ENCODE measurements at places on chromosomes 1 and 21.

- no peak for DNase-seq
These were observed 836 bp downstream of the CD2 start for GRCh38 chr1:116755066-116755465.

GRCh38 chr1:149903836-149904491, 4.6 kb downstream of the BOLA1 start:
- no peak for DNase-seq

DNA sequence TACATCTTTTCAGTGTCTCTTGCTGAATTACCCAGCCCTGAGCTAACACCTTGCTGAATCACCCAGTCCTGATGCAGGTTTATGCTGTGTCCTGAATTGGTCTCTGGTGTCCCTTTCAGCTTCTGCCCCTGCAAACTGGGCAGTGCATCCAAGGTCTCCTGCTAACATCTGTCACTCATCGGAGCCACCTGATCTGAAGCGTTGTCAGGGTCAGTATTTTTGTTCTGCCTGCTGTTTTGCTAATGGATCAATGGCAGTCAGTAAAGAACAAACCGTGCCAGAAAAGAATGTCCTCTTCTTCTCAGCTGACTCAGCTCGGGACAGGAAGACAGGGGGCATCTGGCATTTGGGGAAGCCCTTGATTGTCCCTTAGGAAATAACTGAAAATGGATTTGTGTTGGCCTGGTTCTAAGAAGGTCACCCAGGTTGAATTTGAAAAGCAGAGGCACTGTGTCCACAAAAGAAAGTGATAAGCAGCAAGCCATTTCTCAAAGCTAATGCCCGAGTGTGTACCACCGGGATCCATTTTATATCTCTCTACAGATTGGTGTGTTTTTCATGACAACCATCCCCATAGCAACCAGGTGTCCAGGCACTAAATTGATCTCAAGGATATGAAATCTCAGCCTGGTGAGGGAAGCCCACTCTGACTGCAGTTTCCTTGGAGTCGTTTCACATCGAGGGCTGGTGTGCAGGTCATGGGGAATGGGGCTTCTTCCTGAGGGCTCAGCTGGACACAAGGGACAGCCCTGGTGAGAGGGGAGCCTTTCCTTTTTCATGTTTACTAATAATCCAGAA, 109.7 kb upstream of the IRF2BP2 start:
- no peak for DNase-seq

DNA sequence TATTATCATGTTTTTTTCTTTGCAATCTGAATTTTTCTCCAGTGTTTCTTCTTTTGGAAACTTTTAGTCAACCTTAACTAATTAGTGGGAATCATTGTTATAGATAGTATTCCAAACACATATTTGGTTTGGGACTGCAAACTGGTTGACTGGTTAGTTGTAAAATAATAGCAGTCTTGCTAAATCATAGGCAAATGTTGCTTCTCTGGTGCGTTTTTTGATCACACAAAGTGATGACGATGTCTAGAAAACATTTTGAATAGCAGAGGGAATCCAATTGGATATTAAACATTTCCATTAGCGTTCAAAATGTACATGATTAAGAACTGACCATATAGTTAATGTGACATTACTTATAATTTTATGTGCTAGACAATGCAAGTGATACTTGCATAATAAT, 4.5 kb downstream of the DNAJB4 start:
- no peak for DNase-seq

DNA sequence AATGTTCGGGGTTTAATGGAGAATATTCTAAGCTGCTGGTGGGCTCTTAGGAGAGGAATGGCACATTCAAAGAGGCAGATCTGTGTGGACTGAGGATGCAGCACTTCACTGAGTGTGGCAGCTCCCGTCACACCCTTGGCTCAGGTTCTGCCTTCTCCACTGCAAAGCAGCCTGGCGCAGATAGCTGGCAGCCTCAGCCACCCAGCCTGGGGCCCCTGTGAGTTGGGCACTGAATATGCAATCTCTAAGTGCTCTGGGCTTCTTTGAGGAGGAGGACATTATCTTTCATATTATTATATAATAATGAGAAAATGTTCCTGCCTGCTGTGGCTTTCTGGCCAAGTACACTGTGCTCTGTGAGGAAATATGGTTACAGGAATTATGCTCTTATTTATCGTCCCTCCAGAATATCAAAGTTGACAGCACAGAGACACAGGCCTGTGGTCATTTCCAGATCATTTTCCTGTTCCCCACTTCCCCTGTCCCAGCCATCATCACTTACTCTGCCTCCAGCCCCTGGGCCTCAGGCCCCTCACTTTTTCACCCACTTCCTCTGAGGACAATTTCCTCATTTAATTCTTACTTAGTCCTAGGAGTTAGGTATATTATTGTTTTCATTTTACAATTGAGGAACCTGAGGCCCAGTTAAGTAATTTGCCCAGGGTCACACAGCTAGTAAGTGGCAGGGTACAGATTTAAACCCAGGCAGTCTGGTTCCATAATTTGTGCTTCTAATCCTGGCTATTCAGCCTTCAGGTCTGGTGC, 53.6 kb downstream of the MAB21L3 start:
- DNase-seq = no peak

GRCh38 chr1:160244209-160244608, 18.1 kb downstream of the DCAF8 start:
- DNase-seq = no peak

- no peak for DNase-seq
These were observed 11.2 kb downstream of the CASQ2 start for GRCh38 chr1:115757326-115757725.

DNA sequence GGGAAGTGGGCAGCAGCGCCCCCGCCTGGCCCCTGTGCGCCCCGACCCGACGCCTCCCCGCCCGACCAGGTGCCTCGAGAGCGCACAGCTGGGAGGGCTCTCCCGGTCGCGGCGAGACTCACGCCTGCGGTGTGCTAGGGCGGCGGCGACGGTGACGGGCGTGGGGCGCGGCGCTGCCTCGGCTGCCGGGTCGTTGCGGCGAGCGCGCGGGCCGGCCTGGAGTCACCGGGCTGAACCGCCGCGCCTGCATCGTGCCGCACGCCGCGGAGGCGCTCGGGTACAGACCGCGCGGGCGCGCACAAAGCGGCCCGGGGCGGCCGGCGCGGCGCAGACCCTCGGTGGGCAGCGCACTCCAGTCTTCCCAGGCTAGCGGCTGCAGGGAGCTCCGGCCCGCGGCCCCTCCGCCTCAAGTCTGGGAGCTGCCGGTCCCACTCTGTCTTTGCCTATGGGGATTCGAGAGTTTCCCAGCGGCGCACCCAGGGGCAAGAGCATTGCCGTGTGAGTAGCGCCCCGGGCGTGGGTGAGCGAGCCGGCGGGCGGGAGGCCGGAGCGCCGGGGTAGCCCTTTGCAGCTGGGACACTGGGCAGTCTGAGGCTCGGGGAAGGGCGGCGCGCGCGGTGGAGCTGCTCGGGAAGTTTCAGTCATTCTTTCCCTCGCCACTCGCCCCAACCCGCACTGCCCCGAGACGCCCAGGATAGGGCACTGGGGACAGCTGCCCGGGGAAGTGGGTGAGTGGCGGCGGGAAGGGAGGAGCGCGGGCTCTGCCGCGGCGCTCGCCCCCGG, at the start of gene SLC35F3:
Gene SLC35F3, plus strand, starts transcription at position 44 of the 783 bp plus-strand sequence.
- no peak for DNase-seq

DNA sequence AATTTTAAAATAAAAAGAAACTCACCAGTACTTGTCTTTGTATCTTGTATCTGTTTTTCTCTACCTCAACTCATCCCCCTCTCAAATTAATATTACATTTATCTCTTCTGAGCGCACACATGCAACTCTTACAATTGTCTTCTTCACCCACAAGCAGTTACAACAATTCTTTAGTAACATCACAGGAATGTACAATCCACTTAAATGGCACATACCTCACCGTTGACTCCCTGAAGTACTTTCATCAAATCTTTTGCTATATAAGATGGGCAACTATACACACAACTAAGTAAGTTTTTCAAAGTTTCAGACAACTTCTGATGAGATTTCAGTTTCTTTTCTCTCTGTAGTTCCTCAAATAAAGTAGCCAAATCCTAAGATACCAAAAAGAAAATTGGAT, 28.3 kb downstream of the HEATR1 start:
- DNase-seq = no peak

- no peak for DNase-seq
These were observed 115.5 kb upstream of the NCAM2 start for GRCh38 chr21:20882462-20883407.

DNA sequence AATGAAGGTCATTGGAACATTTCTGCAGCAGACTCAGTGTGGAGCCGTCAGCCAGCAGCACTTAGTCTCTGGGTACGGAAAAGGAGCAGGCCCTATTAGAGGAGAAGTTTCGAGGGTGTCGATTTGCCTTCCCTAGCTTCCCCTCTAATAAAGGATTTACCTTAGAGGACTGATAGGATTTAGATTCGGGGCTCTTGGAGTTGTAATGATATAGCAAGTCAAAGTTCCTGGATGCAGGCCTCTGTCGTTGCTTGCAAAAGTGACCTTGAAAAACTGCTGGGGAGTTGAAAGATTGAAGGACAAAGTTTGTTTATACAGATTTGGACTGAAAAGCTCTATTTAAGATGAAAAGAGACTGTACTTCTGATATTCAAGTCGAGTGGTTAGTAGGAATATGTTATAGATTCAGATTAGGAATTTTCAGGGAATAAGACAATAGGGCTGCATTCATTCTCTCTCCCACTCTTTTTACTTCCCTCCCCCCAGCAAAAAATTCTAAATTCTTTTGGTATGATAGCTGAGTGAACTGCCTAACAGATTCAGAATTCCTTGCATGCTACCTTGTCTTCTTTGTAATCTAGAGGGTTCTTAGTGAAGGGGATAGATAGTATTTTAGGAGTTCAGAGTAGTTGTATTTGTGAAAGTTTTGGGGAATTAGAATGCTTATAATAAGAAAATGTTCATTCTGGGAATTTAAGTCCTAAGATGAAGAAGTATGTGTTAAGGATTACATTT, 19.2 kb downstream of the NFYC start:
- DNase-seq = no peak

GRCh38 chr1:94819945-94820746, at the start of gene SLC44A3:
TSS of gene SLC44A3 (plus strand) at chr1:94820357. CDS start at chr1:94820452, 95 bp downstream.
- no peak for DNase-seq

- no peak for DNase-seq
These were observed 87.8 kb downstream of the MRPL37 start for GRCh38 chr1:54287801-54288211.

- no peak for DNase-seq
These were observed 21.2 kb downstream of the GBP2 start for GRCh38 chr1:89104687-89105086.

- DNase-seq = no peak
These were observed 2.0 kb downstream of the XKR8 start for GRCh38 chr1:27961646-27962221.

DNA sequence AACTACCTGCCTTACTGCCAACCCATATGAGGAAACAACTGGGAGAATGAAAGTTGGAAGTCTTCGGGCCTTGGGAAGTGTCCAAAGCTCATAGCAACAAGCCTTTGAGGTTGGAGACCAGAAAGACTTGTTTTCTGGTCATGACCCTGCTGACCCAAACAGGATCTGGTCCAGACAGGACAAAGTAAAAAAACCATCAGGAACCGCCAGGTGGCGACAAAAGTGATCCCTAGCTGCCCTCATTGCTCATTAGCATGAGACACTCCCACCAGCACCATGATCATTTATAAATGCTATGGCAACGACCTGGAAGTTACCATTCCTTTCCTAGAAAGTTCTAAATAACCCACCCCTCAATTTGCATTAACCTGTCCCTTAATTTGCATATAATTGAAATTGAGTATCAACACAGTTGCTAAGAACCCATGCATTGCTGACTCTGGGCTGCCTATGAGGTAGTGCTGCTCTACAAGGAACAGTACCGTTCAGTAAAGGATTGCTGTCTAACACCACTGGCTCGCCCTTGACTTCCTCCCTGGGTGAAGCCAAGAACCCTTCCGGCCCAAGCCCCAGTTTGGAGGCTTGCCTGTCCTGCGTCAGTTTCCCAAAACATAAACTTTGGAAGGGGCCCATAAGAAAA, 89.0 kb downstream of the URB2 start:
- DNase-seq = no peak

GRCh38 chr1:36968730-36969129, 65.6 kb downstream of the GRIK3 start:
- DNase-seq = no peak

GRCh38 chr1:244236721-244237120, 185.6 kb downstream of the ZBTB18 start:
- no peak for DNase-seq

DNA sequence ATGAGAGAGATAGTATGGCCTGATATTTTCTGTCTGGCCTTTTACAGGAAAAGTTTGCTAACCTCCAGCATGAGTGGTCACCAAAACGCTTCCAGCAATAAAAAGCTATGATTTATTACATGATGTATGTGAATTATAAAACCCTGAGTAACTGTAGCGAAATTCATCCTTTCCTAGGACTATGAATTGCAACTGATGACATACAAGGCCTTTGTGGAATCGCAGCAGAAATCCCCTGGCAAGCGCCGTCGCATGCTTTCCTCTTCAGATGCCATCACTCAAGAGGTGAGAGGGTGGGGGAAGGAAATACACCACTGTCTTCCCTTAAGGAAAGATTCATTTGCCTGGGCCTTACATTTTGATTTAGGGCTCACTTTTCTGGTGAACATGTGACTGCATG, 117.9 kb downstream of the MACF1 start:
- DNase-seq = no peak

DNA sequence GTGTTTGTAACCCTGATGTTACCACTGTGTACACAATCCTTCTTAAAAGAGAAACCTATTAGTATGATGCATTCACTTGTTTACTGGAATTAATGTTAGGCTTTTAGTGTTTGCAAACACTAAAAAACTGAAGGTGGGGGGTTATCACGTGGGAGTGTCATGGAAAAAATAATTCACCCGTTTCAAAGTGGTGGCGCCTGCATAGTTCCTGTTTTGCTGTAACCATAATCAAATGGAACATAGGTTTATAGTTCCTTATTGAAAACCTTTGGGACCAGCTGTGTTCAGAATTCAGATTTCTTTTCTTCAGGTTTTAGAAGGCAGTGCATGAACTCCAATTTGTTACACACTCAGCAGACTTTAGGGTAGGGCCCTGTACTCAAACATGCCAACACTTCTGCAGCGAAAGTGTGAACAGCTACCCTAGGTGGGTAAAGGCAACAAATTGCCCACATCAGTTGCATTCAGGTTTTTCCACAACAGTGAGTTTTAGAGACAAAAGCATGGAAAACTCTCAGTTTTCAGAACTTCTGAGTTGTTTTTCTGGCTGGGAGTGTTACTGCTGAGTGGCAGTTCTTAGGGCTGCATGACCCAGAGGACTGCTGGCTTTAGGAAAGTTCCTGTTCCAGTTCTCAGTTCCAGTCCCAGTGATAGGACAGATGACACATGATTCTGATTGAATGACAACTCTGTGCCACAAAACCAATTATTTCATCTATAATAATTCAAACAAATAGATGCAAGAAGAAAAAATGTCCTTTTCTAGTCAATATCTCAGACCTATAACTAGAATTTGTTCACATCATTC, 29.1 kb upstream of the IVNS1ABP start:
- no peak for DNase-seq

- no peak for DNase-seq
These were observed 175.0 kb downstream of the DAB1 start for GRCh38 chr1:57248830-57249229.
